ENCODE measurements at places on chromosomes 3 and 15. TPM values are rescaled to one million over a fixed set of nuclear protein-coding genes. Genes with fewer than 3 reads are reported as not detected.

DNA sequence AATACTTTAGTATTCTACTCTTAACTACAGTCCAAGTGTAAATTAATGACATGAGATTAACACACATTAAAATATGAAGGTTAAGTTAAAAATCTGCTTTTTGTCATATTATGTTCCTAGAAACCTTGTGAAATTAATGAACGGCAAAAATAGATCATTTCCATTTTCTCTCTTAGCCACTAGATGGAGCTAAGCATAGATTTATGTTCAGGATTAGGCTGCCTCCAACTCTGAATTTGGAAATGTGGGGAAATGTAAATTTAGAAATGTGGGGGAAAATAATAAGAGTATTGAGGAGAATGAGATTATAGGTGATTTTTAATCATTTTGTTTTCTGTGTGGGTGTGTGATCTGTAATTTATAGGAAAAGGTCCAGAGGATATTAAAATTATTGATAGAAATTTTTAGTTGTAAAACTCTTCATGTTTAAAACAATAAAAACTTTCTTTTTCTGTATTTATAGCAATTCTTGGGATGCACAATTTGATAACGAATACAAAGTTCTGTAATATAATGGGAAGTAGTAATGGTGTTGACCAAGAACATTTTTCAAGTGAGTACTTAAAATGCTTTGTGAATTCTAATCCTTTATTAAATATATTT, 59.2 kb downstream of the TMOD3 start:
- DNase-seq = no peak

GRCh38 chr15:68195336-68196112, 9.6 kb downstream of the CALML4 start:
- no peak for DNase-seq

GRCh38 chr15:84833447-84834228, 16.5 kb downstream of the ALPK3 start:
- no peak for DNase-seq

GRCh38 chr15:35724626-35725025, 178.7 kb upstream of the DPH6 start:
- no peak for DNase-seq

Gene ARHGAP11A
- 97.8 TPM for total RNA-seq

Gene SSR3
- total RNA-seq = 233 TPM

- DNase-seq = no peak
Measured at GRCh38 chr15:95922431-95922830, 408.1 kb upstream of the NR2F2 start.

Gene AHSG
- not detected for total RNA-seq

GRCh38 chr3:191695131-191695814, 234.3 kb downstream of the PYDC2 start:
- DNase-seq = no peak

Gene TAGLN3
- total RNA-seq = not detected

- DNase-seq = no peak
Measured at GRCh38 chr15:56099311-56099710, 105.9 kb upstream of the NEDD4 start.

- no peak for DNase-seq
Measured at GRCh38 chr15:96218623-96219455, 111.7 kb upstream of the NR2F2 start.

Gene IGF2BP2
- 37.9 TPM for total RNA-seq

Gene SH2D7
- total RNA-seq = not detected

- no peak for DNase-seq
Measured at GRCh38 chr3:54818486-54818885, 109.4 kb downstream of the LRTM1 start.

DNA sequence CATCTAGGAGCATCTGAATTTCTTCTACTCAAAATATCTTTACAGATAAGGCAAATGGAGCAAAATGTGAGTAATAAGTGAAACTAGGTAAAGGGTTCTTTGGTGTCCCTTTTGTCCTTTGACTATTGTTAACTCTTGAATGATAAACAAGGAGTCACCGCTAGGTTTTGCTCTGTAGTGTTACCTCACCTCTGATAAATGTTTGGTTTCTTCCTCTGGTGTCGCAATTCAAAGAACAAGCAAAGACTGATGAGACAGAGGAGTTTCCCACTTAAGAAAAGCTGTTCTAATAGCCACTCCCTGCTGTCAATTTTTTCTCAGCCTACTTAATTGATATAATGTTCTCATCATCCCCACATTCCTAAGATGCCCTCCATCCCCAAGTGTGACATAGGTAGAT, 925.9 kb downstream of the IGSF11 start:
- no peak for DNase-seq

Gene CFAP100
- not detected for total RNA-seq

DNA sequence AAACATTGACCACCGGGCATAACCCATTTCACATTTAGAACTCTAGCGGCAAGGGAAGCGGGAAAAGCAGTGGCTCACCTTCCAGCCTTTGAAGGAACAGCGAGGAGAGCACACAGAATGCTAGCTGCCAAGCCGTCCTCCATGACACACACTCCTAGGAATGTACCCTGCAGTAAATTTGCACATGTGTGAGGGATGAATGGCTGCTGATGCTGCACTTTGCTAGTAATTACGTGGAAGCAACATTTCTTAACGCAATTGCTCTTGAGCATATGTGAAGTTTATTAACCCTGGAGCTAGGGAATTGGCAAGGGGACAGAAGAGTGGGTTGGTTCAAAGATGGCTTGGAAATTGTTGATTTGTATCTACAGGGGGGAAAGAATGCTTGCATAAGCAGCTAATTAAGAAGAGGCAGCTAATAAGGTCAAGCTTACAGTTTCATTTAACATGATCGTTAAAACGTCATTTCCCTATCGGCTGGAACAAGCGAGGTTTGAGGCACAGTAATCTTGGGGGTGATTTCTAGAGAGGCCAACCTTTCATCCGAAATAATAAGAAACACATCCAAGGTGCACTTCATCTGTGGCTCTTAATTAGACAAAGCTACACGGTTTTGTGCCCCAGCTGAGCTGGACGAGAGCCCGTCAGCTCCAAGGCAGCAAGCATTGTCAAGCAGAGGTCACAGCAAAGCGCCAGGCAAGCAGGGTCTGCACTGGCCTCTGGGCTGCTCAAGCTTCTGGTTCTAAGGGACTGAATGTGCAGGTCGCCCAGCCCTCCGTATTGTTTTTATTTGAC, 123.4 kb downstream of the CHSY1 start:
- peak; percentile 80 for DNase-seq

- DNase-seq = no peak
Measured at GRCh38 chr3:12436514-12437220, 47.6 kb upstream of the TSEN2 start.

DNA sequence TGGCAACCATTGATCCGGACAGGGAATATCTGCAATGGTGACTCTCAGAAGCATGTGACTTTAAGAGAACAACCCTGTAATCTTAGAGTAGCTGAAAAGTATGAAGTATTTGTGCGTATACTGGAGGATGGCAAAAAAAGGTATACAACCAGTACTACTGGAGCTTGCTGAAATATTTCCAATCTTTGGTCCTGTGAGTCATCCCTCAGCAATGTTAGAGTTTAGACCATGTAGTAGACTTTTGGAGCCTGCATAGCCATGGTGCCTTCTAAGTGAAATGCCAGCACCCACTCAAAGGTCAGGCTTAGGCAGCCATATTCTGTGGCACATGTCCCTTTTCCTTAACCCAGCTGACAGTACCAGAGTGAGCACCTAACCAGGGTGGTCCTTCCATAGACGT, 429.4 kb downstream of the NTRK3 start:
- no peak for DNase-seq

Gene CAND2
- 1.5 TPM for total RNA-seq

GRCh38 chr15:59933607-59934006, 70.5 kb upstream of the FOXB1 start:
- DNase-seq = no peak

GRCh38 chr15:91890614-91891013, 37.1 kb downstream of the SLCO3A1 start:
- DNase-seq = no peak

GRCh38 chr15:80199366-80199765, 46.6 kb downstream of the FAH start:
- DNase-seq = peak; percentile 12

Gene ZNF385D
- not detected for total RNA-seq

DNA sequence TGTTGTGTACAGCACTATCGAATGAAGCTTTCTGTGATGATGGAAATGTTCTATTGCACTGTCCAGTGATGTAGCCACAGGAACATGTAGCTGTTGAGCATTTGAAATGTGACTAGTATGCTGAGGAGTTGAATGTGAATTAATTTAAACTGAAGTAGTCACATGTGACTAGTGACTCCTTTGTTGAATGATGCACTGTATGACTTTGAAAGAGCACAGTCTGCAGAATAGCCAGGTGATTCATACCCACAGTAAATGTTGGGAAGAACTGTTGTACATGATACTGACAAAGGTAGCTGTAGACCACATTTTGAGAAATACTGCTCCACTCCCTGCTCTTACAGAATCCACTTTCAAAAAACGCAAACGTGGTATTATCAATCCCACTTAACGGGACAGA, 34.0 kb upstream of the ACTL6A start:
- no peak for DNase-seq

GRCh38 chr3:150407808-150408220, 284 bp upstream of the TSC22D2 start:
- no peak for DNase-seq

Gene ABTB1
- 1.3 TPM for total RNA-seq

DNA sequence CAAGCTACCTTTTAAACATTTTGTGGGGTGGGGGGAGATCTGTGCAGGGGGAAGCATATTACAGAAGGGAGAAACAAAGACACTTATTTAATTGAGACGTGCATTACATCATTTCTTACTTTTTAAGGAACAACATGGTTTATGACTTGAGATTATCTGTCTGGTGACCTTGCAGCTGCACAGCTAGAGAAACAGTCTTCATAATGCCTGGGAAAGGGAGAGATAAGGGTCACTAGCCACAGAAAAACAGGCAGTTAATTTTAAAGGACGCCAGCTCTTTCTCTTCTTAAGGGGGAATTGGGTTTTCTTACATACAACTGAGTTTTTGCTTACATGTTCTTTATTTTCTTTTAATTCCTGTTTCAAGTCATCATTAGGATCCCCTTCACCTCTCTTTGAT, 147.9 kb downstream of the SST start:
- DNase-seq = no peak

DNA sequence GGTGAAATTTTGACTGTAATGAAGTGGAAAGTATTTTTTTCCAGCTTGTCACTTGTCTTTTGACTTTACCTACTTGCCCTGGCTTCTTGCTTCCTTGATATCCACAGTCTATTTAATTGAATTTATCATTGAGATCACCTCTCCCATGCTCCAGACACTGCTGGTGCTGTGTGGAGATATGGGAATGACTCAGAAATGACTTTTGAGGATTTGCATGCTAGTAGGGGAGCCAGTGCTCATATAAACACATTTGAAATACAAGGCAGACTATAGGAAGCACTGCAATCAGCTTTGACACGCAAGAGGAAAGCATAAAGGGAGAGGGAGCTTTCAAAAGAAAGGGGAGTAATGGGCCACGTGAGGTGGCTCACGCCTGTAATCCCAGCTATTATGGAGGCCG, 7.3 kb upstream of the TRPM1 start:
- DNase-seq = no peak

DNA sequence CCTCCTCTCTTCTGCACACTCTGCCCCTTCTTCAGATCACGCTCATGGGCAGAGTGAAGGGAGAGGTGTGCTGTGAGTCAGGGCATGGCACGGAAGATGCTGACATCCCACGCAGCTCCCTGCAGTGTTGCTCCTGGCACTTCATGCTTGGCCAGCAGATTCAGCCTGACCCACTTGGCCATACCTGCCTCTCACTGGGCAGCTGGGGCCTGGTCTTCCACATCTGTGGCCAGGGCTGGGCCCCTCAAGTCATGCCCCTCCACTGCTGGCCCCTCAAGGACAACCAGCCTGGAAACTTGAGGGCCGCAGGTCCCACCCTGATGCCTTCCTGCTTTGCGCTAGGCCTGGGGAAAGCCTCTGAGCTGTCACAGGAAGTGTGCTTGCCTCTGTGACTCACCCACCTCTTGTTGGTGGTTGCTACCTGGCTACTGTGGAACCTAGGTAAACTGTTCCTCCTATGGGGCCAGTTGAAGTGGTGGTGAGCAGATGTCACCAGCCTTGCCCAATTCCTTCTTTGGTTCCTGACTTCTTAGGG, 48.7 kb downstream of the BSN start:
- DNase-seq = no peak

DNA sequence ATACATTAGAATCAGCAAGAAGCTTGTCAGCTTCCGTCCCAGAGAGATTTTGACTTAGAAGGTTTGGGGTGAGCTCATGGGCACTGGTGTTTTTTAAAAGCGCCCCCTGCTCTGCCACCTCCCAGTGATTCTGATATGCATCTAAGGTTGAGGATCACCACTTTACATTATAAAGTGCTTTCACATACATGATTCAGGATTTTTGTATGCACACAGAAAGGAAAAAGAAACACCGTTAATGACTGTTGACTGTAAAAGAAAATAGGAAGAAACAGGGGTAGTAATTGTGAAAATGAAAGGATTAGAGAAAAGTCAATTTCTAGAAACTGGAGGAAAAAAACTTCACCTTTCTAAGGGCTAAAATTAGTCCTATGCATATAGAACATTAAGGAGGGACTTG, 104.9 kb upstream of the ZBED2 start:
- no peak for DNase-seq

GRCh38 chr3:190024912-190025311, 95.8 kb downstream of the P3H2 start:
- DNase-seq = no peak

- no peak for DNase-seq
Measured at GRCh38 chr3:180804916-180805315, 107.6 kb upstream of the FXR1 start.

DNA sequence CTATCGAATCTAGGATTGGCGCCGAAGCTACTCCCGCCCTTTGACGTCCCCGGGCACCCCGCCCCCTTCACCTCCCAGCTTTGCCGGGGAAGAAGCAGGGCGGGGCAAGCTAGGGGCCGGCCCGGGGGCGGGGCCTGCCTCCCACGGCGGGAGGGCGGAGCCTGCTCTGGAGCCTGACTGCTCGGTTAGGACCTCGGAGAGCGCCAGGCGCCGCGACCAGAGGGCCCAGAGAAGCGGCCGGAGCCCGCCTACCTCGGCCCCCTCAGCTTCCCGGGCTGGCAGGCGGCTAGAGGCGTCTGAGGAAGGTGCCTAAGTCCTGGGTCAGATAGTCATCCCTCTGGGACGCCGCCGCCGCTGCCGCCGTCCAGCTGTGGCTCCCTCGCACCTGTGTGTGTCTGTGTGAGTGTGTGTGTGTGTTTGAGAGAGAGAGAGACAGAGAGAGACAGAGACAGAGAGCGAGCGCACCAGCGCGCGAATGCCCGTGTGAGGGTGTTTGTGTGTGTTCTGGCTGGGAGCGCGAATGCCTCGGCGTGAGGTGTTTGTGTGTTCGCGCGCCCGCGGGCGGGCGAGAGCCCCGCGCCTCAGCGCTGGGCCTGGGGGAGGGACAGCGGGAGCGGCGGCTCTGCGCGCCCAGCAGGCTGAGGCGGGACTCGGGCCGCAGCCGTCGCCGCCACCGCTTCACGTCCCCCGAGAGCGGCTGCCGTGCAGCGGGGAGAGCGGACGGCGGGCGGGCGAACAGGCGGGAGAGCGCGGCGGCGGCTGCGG, at the start of gene STXBP5L:
Gene STXBP5L (plus strand): TSS at position 176 of the 765 bp plus-strand sequence. CDS start 1,374 bp downstream, outside the sequence.
- DNase-seq = peak; percentile 75

Gene IL17RB
- total RNA-seq = not detected

GRCh38 chr3:170062068-170062467, 24.3 kb downstream of the GPR160 start:
- no peak for DNase-seq

GRCh38 chr3:105402287-105402801, 35.6 kb downstream of the ALCAM start:
- peak; percentile 78 for DNase-seq

Gene SUCNR1
- total RNA-seq = 0.05 TPM
